ENCODE measurements at places on chromosomes 5 and 9.

- no peak for DNase-seq
These were observed 201.1 kb downstream of the EPB41L4A start for GRCh38 chr5:112217843-112218579.

GRCh38 chr9:111258209-111258874, 71.7 kb downstream of the OR2K2 start:
- no peak for DNase-seq

DNA sequence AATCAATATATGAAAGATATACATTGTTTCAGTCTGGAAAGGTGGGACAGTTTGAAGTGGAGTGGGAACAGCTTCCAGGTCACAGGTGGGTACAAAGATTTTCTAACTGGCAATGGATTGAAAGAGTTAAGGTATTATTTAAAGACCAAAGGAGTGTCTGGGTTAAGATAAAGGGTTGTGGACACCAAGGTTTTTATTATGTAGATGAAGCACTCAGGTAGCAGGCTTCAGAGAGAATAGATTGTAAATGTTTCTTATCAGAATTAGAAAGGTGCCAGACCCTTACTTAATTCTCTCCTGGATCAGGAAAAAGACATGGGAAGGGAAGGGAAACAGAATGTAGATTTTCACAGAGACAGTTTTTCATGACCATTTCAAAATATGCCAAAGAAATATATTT, 1174.8 kb downstream of the MAT2B start:
- no peak for DNase-seq

DNA sequence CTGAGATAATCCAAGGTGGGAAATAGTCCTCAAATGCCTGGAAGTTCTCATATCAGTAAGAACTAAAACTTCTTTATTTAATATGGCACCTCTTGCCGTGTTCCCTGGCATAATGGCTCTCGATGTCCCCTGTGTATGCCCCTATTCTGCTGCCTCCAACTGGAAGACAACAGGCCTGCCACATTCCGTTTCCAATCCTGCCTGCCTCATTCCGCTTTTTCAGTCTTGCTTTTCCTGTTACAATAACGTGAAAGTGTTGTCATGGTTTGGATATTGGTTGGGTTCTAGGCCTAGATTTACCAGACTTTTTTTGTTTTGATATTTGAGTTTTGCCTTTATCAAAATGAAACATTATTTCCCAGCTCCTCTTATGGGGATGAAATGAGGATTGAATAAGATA, 98.2 kb downstream of the FOCAD start:
- no peak for DNase-seq

- DNase-seq: no peak
These were observed 291.0 kb downstream of the FBXL17 start for GRCh38 chr5:108090946-108091345.

DNA sequence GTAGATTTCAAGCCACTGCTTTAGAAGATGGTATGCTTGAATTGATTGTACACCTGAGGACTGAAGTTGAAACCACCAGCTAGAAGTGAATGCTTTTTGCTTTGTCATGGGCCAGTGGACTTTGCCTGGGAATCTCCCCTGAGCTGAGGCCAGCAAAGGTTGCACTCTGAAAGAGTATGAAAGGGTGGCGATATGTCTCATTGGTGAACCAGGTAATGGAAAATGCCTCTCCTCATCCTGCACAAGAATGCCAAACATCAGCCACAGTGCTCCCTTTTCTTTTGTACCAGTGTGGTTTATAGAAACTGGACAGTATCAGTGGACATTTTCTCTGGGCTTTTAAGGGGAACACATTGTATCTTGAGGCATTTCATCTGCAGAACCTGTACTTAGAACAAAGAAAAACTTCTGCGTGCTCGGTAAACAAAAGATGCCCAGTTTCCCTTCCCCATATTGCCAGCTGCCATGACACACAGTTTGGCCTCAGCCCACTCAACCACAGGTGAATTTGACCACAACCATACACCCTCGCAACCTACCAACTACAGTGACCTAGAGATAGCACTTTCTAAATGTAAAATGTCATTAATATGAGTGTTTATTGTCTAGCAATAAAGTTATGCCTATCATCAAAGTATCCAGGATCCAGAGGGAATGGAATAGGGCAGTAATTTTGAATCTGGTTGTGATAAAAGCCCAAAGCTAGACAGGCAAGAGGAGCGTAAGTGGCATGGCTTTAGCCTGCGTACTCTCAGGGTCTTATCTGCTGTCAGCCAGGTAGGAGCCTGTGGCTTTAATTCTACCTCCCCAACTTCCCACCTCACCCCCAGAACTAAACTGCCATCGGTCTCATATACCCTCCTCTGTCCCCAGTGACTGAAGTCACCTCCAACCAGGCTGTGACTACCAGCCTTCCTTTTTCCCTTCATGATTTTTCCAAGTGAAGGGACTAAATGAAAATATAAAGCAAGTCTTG, 79.5 kb upstream of the LHFPL2 start:
- DNase-seq: no peak

DNA sequence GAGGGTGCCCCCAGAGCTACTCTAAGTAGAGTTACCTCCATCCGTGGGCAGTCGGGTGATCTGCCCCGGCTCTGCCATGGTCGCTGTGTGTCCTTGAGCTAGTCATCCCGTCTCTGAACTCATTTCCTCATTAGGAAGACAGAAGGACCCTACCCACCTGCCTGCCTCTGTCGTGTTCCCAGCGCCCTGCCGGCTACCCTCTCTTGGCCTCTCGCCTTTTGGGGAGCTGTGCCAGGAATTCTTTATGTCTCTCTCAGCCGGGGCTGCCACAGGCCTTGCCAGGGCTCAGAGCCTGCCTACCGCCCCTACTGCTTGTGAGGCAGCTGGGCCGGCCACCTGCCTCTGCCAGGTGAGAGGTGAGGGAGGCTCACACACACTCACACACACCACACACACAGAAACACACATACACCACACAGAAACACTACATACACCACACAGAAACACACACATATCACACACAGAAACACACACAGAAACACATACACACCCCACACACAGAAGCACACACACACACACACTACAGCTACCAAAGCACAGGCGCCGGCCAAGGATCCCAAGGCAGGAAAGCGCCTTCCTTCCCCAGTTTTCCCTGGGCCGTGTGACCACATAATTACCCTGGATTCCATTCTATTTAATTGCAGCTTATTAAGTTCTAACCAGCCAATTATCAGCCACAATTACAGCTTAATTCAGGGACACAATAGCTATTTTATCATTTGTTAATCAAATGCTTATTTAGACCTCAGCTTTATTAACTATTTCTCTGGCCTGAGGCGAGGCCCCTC, 41.7 kb downstream of the UNC5A start:
- no peak for DNase-seq

GRCh38 chr5:115594128-115595047, 7.9 kb downstream of the TICAM2 start:
- no peak for DNase-seq

DNA sequence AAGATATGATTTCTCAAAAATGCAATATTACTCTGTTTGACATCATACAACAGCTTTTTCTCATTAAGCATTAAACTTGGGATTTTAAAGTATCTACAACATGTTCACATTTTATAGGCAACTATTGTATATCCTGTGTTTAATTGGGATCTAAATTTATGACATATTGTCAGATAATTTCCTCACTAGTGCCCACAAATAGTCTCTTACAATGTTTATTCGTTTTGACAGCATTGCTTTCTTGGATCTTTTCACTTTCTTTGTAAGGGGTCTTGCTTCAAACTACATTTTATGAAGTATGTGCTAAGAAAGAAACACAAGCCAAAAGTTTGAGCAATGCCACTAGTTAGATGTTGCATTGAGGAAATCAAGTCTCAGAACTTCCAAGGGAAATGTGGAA, 285.1 kb downstream of the TMEM167A start:
- DNase-seq: no peak

DNA sequence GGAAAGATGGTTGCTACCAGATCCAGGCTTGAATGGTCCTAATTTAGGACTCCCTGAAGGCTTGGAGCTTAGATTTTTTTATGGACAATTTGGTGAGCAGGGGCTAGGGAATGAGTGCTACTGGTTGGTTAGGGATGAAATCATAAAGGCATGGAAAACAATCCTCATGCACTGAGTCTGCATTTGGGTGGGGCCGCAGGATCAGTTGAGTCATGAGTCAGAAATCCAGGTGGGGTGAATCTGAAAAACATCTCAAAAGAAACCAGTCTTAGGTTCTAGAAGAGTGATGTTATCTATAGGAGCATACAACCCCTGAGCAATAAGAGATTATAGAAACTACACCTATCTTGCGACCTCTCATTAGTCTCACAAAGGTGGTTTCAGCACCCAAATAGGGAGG, 300.0 kb downstream of the KIF4B start:
- no peak for DNase-seq

GRCh38 chr5:127649018-127649439, at the start of gene CTXN3:
TSS of gene CTXN3 (plus strand) at chr5:127649082. CDS start at chr5:127657522, 8,440 bp downstream.
- DNase-seq: no peak

GRCh38 chr5:14733661-14734060, 69.1 kb downstream of the OTULIN start:
- DNase-seq: no peak

DNA sequence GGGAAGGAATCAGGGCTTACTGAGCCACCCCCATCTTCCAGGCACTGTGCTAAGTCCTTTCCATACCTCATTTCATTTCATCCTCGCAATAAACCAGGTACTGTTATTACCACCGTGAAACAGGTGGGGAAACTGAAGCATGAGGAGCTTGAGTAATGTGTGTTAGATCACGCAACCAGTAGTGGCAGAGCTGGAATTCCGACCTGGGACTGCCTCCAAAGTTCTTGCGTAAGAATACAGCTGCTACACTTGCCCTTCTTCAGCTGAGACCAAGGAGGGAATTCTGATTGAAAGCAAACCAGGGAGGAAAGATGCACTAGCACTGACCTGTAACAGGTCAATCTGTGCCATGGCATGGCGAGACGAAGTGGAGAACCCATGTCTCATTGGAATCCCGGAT, 113.4 kb upstream of the MSX2 start:
- DNase-seq: no peak

DNA sequence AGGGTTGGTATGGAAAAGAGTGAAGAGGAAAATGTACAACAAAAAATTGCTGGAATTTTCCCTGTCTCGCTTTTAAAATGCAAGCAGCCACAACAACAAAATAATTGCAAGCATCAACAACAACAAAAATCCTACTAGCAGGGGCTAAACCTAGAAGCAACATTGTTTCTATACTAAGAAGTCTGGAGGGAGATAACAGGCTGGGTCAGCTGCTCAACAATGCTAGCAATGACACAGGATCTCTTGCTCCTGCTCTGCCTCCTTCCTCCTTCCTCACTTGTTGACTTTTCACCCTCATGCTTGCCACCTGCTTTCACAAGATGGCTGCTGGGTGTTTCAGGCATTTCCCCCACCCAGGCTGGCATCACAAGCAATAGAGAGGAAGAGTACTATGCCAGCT, 7.6 kb upstream of the AOPEP start:
- no peak for DNase-seq

- no peak for DNase-seq
These were observed 362.9 kb downstream of the ARRDC3 start for GRCh38 chr5:91020065-91020800.

DNA sequence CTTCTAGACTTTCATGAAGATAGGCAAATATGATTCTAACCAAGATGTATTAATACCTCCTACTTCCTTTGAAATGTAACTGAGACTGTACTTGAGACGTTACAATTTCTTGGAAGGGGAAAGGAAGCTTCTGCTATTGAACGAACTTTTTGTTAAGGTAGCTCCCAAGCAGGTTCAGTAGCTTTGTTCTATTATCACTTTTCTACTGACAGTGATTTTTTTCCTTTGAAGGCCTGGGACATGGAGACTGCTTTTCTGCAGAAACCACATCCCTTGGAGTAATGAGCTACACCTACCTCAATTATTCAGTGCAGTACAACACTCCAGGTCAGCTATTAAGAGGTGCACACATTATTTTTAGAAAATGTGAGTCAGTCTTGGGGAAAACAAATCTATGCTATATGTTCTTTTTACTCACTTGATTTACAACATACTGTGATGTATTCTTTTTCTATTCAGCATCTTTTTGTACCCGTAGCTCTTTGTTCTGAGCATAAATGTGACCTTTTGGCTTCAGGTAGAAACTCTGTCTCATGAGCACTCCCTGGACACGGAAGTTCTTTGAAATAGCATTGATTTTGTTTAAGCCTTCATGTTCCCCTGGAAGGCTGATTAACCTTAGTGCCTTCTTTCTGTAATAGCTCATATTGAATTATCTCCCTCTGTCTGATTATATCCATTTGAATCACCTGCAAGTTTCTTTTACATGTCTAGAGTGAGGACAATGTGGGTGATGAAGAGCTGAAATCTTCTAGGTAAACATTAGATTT, 56.5 kb upstream of the CDKN2B start:
- DNase-seq: no peak

DNA sequence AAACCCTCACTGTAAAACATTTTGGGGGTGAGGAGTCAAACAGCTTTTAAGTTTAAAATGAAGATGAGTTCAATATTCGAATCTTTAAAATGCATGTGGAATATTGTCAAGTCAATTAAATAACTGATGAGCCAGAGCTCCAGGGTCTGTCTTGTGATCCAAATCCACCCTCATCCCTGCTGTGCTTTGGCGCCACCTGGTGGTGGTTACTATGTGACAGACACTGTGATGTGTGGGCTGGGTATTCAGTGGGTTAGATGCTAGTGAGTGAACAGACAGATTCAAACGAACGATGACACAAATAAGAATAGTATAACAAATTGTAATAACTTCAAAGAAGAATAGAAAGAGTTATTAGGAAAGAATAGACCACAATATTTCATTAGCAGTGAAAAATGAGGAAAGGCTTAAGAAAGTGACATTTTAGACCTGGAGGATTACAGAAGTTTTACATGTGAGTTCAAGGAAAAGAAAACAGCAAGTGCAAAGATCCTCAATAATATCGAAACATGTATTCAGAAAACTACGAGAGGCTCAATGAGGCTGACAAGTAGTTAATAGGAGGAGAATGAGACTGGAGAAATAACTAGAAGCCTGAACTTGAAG, 51.4 kb upstream of the CHSY3 start:
- DNase-seq: no peak

DNA sequence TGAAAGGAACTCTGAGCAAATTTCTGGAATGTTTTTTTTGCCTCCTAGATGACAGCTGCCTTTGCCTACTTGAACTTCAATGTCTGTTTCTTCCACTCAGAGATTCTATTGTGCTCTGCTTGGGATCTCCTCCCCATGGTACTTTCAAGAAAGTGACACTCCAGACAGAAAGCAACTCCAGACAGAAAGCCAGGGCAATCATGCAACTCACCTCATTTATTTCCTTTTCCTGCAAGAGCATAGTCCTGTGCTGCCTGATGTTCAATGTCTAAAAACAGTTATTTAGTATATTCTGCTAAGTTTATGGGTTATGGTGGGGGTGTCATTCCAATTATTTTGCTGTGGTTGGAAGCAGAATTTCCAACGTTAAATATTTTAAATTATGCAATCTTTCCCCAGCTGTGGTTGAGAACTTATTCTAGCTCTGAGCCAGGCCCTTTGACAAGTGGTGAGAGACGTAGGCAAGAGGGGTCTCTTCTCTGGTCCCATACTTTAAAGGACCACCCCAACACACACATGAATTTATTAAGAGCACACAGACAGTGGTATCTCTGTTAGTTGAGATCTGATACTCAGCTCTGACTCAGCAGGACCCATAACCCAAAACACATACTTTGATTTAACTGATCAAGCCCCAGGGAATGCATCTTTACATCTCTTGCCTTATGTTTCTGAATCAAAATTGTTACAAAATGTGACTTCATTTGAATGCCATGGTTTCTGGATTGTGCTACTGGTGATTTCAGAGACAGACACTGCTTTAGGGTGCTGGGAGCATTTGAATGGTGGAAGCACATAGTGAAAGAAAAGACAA, 39.5 kb upstream of the MAMDC2 start:
- DNase-seq: no peak

GRCh38 chr9:87872079-87872624, 10.5 kb upstream of the SPATA31E1 start:
- no peak for DNase-seq
